Activated CD4-positive, alpha-beta T cell treated with anti-CD3 and anti-CD28 coated beads, Interleukin-2, Interleukin-4, amounts not matched to agents 100 ng/mL and 50 ng/mL, durations not matched to agents 16 hours and 8 hours (primary cell): ENCODE measurements at places on chromosomes 5 and 9.

DNA sequence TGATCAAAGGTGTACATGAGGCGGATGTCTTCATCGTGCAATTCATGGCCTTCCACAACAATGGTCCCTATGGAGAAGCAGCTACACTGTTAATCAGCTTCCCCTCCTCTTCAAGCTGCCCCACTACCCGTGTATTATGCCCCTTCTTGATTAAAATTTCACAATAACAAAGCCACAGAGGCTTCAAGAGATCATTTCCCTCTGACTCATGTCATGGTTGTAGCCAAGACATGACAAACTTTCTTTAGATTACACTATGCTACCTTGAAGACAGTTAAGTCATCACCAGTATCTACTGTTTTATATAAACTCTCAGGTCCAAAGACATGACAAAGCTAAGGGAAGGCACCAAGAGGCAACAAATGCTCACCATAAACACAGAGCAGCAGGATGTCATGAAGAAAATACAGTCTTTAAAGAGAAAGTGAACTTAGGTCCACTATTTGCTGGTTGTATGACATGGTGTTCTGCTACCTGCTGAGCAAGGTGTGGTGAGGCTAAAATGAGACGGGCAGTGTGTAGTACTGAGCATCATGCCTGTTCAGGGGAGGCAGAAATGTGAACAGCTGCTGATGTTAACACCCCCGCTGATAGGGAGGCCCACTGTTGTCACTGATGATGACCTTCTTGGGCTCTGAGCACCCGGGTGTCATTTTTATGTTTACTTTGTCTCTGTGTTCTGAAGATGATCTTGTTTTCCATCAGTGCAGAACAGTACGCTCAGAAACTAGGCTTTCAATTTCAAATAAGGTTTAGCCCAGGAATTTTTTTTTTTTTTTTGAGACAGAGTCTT lies 48.3 kb downstream of the IARS1 start:
- no peak for DNase-seq

GRCh38 chr5:40485021-40485998 lies 194.4 kb upstream of the PTGER4 start:
- no peak for DNase-seq

- DNase-seq, result no peak
These were observed 69.2 kb downstream of the ANGPTL2 start for GRCh38 chr9:127053057-127053821.

DNA sequence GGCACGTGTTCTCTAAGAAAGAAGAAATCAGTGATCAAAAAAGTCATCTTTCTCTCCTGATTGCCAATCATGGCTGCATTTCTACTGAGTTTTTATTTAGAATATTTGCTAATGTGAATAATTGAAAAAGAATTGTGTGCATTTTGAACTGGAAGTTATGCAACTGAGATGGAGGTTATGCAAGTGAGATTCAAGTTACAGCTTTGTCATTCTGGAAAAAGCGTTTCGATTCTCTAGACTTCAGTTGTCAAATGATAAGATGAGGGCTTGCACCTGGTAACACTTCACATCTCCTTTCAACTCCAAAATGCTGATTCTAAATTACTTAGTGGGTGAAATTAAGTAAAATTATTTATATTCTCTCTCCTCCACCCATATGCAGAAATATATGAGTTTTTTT lies 36.4 kb downstream of the C6 start:
- no peak for DNase-seq

DNA sequence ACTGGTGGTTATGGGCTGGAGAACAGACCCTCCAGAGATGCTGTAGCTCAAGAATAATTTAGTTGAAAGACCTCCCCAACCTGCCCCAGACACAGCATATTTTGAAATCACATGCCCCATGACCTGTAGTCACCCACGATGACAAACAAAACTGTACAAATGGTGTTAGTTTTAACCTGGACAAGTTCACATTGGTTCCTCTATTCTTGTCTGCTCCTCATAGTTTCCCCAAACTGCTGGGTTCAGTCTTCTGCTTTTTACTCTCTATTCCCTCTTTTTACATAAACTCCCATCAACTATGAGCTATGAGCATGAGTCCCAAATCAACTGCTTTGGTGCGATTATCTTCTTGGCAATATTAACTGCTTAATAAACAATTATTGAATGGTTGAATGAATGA lies 365.3 kb upstream of the CLINT1 start:
- DNase-seq, result no peak

GRCh38 chr9:105007143-105007542 lies 79.2 kb upstream of the ABCA1 start:
- peak; percentile 25 for DNase-seq

GRCh38 chr5:89399548-89399947 lies 516.6 kb upstream of the MEF2C start:
- no peak for DNase-seq

DNA sequence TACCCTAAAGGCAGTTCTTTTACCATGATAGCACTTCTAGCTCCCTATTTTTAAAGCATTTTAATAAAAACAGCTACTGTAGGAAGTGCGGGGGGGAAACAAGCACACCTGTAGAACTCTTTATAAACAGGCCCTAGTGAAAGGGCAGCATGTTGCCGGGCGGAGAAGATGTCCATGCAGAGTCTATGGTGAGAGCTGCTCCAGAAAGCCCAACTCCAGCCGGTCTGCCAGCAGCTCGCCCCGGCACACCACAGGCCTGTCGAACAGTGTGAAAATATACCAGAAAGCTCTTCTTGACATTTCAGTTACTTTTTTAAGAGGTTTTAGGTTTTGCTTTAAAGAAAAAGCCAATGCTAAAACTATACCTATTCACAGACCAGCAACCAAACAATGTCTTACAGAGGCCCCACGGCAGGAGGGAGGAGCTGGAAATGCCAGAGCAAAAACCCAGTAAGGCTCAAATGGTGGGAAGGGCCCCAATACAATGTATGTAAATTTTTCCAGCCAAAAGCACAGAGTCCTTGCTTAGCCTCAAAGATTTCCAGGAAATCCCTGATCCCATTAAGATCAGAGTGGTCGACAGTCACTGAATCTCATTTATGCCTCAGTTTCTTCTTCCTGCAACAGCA lies 121.2 kb downstream of the SAXO1 start:
- DNase-seq, result no peak

GRCh38 chr5:75847561-75848021 lies 130.4 kb upstream of the POC5 start:
- DNase-seq, result no peak

GRCh38 chr5:178365501-178366440 lies 133.2 kb upstream of the PHYKPL start:
- DNase-seq, result no peak

DNA sequence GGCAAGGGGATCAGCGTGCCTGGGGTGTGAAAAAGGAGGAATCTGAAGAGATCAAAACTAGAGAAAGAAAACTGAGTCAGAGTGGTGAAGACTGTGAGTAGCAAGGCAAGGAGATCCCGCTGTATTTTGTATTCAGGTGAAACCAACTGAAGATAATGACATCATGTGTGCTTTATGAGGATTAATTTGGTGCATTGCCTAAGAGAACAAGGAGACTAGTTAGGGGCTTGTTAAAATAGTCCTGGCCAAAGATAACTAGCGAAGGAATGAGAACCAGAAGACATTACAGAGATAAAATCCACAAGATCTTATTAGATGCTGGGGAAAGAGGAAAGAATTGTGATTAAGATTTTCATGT lies 16.9 kb upstream of the GPX3 start:
- DNase-seq, result no peak

DNA sequence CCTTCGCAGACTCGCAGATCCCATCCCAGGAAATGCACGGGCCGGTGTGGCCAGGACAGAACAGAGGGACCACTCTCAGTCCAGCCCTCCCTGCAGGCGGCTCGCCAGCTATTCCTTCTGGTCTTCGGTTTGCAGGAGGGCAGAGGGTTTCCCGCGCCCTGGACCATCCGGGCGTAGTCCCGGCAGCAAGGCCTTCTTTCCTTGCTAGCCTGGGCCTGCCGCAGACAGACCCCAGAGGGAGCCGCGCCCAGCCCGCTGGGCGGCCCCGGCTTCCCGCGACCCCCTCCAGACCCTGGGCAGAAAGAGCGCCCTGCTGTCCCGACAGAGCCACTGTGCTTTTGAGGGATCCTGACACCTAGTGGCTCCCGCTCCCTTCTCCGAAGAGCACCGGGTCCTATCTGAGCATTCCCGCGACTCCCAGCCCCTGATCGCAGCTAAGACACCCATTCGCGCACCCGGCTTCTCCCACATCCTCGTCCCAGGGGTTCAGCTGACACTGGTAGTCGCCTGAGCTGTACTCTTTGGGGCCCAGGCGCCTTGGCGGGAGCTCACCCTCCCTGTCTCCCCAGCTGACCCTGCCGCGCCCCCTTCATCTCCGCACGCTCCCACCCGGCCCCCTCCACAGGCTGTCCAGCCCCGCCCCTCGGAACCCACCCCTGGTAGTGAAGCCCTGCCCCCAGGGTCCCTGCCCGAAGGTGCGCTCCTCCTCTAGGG lies 1.1 kb downstream of the CFAP90 start:
- DNase-seq, result no peak

GRCh38 chr5:177444106-177445051 lies 2.2 kb upstream of the PRR7 start:
- DNase-seq, result no peak

GRCh38 chr5:62934319-62934718 lies 355.7 kb downstream of the LRRC70 start:
- DNase-seq, result no peak

- DNase-seq, result no peak
These were observed 4.9 kb downstream of the GTF3C5 start for GRCh38 chr9:133035669-133036068.

DNA sequence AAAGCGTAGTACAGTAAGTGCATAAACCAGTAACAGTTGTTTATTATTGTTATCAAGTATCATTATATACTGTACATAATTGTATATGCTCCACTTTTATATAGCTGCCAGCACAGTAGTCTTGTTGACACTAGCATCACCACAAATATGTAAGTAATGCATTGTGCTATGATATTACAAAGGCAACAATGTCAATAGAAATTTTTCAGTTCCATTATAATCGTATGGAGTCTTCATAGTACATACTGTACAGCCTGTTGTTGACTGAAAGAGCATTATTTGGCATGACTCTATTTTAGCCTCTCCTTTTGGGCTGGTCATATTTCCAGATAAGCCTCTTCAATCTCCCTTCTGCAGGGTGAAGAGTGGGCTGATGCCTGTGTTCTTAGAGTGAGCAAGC lies 40.4 kb downstream of the CFAP95 start:
- no peak for DNase-seq

DNA sequence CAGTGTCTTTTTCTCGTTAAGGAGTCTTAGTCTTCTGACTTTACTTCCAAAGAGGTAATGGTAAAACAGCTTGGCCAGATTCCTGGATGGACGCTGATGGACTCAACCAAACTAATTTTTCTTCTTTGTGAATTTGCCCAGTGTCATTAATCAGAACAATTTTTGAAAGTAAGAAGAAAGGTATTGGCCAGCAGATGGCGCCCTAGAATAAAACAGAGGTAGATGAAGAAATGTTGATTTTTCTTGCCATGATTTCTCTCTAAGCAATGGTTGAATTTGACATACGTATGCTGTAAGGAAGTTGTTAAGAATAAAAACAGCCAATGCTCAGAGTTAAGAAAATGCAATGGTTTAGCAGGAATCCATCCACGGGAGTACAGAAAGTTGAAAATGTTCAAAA lies 500.0 kb downstream of the DIRAS2 start:
- DNase-seq, result peak; percentile 34

GRCh38 chr5:14753947-14754346 lies 89.4 kb downstream of the OTULIN start:
- no peak for DNase-seq

DNA sequence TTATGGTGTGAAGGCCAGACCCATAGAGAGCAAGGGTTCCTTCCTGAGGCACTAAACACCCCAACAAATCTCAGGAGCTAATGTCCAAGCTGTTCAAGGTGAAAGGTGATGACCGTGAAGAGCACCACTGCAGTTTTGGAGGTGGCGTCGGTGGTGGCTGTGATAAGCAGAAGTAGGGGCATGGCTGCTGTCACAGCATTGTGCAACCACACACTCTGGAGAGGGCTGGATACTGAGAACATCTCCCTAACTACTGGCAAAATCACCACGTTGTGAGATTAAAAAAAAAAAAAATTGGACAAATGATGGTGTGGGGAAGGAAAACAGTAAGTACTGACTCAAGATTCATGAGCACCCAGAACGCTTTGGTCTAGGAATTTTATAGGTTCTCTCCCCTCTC lies 156.5 kb downstream of the PJA2 start:
- DNase-seq, result no peak

DNA sequence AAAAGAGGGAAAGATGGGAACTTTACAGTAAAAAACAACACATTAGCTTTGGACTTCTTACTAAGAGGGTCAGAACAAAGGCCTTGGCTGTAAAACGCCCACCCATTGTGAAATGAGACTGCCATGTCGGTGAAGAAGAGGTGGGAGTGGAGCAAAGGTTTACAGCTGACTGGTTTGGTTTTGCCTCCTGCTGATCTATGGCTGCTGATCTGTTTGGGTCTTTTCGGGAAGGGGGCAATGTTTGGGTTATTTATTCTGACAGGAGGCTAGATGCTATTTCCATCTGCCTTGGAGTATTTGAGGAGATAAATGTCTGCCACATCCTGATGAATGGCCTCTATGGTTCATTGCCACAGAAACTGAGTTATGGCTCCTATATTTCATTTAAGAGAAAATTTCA lies 408.7 kb downstream of the TLE4 start:
- DNase-seq, result no peak

GRCh38 chr9:3793971-3794383 lies 268.2 kb upstream of the RFX3 start:
- DNase-seq, result no peak

DNA sequence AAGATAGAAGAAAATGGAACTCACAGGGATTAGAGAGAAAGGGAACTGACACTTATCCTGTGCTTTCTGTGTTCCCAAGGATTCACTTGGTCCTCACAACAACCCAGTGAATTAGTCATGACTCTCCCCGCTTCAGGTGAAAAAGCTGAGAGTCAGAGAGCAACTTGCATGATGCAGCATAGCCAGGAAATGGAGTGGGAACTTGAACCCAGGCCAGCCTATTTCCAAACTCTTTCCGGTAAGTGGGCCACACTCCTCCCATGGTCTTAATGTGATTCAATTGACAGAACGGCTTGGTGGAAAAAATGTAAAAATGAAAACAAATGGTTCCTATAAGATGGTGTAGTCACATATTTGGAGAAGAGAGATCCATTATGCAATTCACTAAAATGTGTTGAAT lies 45.9 kb upstream of the CEMIP2 start:
- no peak for DNase-seq

GRCh38 chr9:133581513-133582343 lies 27.5 kb downstream of the FAM163B start:
- no peak for DNase-seq

DNA sequence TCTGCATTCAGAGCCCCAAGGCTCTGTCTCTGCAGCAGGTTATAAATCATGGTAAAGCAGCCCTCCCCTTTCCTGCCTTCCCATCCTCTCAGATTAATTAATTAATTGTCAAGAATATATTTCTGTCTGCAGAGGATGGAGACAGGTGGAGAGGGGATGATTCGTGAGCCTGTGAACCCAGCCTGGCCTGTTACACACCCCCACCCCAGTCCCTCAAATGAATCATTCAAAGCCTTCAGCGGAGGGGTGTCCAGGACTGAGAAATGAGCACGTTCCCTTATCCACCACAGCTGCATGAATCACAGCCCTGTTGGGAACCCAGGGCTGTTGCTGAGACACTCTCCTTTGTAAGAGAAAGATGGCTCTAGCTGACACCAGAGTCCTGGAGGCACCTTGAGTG lies 56.0 kb downstream of the NIPAL4 start:
- DNase-seq, result no peak
